Right hindlimb (tissue), 1 donor: ENCODE measurements at places on chromosomes 12 and 14.

GRCh38 chr14:55706365-55706684 lies 126.3 kb downstream of the KTN1 start:
- DNase-seq = no peak

DNA sequence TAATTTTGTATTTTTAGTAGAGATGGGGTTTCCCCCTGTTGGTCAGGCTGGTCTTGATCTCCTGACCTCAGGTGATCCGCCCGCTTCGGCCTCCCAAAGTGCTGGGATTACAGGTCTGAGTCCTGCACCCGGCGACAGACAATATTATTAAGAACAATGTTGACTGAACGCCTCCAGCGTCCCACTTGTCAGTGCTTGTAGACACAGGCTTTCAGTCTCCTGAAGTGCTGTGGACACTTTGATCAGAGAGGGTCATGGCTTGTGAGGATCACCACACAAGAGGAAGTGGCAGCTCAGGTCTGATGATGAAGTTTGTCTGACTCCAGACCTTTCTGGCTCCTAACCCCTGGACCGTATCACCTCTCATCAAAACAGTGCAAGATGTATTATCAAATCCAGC lies 114.6 kb downstream of the CHST11 start:
- no peak for DNase-seq

DNA sequence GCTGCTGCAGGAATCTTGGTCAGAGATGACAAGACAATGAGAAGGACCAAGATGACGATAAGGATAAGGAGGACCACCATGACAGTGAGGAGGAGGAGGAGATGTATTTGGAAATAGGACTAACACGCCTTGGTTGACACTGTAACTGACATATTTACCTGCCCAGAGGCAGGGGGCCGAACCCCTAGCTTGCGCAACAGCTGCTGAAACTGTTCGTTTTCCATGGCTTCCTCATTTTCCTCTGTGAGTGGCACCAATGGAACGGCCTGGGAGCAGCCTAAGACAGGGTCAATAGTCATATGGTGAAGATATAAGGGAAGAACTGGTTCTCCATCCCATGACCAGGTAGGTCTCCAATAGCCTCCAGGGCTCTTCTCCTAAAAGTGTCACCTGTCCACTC lies 28.8 kb downstream of the TIMELESS start:
- no peak for DNase-seq

DNA sequence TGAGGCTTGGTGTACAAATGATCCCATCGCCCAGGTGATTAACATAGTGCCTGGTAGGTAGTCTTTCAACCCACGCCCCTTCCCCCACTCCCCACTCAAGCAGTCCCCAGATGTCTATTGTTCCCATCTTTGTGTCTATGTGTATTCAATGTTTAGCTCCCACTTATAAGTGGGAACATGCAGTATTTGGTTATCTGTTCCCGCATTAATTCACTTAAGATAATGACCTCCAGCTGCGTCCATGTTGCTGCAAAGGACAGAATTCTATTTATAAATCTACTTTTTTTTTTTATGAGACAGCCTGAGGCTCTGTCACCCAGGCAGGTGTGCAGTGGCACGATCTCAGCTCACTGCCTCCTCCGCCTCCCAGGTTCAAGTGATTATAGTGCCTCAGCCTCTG lies 15.7 kb downstream of the SPX start:
- no peak for DNase-seq
